ENCODE measurements at places on chromosomes 11 and 22. TPM values are rescaled to one million over a fixed set of nuclear protein-coding genes. Genes with fewer than 3 reads are reported as not detected.

The MMP1 gene
- 3.5 TPM for total RNA-seq

- ATAC-seq = no peak
These were observed 8.4 kb downstream of the BLID start for GRCh38 chr11:122107566-122107965.

DNA sequence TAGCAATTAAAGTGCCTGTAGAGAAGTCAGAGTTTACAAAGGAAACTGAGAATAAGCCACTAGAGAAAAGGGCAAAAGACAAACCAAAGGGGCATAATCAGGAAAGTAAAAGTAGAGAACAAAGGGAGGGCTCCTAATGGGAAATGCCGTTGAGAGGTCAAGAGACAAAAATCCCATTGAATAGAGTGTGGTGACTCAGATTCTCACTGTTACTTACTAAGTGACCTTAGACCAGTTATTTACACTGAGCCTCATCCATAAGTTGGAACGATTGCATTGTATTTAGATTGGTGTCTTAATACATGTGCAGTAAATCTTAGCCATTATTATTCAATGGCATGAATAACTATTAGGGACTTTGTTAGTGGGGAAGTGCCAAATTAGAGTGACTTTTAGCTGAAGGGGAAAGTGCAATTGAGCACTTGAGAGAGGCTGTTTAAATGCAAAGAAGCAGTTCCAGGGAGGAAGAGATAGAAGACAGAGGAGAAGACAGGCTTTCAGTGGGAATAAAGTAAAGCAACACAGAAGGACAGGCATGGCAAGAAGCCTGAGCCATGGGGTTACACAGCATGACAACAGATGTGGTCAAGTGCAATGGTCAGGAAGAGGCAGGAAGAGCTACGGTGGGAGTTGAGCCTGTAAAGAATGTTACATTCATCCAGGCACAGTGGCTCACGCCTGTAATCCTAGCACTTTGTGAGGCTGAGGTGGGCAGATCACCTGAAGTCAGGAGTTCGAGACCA is 82.6 kb downstream of the UBASH3B start:
- ATAC-seq = no peak

- ATAC-seq = no peak
These were observed 219.7 kb downstream of the BARX2 start for GRCh38 chr11:129595038-129595962.

DNA sequence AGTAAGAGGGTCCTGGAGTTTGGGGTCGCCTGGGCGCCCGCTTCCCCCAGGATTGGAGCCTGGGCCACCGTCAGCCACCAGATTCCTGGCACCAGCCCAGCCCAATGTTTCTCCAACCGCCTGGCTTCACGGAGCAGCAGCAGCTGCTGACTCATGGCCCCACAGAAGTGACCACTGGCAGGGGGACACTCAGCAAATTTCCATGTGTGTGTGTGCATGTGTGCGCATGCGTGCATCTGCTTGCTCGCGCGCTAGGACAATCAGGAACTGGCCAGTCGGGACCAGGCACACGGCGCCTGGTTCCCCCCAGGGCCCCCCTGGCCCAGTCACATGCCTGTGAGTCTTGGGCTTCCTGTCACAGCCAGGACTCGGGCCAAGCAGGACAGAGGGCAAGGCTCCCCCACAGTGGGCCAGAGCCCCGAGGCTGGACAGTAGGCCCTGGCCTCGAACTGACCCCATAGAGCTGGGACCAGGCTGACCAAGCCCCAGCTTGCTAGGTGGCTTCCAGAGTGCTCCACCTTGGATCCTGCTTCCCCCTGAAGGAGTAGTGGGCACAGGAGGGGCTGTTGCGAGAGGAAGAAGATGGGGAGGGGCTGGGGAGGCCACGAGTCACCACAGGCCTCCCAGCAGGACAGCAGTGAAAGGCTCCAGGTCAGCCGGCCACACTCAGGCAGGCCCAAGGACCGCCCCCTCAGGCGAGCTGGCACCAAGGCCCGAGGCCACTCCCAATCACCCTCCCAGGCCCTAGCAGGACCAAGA is 3.2 kb downstream of the CTSD start:
- no peak for ATAC-seq

DNA sequence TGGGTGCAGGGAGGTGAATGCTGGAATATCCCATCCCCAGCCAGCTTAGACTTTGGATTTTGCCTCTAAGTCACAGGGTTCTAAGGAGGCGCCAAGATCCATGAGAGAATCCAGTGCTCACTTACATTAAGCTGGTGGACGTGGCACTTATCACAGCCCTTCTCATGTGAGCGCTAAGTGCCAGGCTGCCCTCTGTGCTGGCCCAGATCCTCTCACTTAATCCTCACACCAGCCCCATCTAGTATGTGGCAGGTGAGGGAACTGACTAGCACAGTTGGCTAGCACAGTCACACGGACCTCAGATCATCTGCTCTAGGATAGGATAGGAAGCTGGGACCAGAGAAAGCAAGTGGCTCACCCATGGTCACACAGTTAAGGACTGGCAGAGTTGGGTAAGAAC is 3.6 kb downstream of the HMOX1 start:
- ATAC-seq = no peak
